Skin of body (tissue), 3 donors: ENCODE measurements at places on chromosomes 7 and 10. TPM values are rescaled to one million over a fixed set of nuclear protein-coding genes. Genes with fewer than 3 reads are reported as not detected.

FANK1 gene
- total RNA-seq: 3.1 TPM

- peak; percentile 20 for DNase-seq
Observed at GRCh38 chr7:46224363-46224762, 303.3 kb upstream of the IGFBP3 start.

SLC16A9 gene
- total RNA-seq: 6.5 TPM

GSTK1 gene
- total RNA-seq: 64.1 TPM

LIPM gene
- total RNA-seq: 17.1 TPM

DNA sequence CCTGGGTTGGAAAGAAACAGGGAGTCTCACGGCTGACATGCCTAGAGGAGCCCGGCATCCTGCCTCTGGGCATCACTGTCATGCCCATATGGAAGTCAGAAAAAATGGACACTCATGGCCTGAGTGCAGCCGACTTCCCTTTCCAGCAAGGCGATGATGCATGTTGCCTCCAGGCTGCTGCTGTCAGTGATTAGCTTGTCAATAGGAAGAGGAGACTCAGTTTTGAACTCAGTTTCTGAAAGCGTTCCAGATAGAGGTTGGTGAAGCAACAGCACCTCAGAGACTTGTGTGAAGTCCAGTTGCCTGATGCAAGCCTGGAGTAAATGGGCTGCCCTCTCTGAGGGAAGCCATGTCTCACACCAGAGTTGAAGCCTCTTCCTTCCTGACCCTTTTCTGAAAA lies 148.4 kb downstream of the TPST1 start:
- DNase-seq: no peak

DNA sequence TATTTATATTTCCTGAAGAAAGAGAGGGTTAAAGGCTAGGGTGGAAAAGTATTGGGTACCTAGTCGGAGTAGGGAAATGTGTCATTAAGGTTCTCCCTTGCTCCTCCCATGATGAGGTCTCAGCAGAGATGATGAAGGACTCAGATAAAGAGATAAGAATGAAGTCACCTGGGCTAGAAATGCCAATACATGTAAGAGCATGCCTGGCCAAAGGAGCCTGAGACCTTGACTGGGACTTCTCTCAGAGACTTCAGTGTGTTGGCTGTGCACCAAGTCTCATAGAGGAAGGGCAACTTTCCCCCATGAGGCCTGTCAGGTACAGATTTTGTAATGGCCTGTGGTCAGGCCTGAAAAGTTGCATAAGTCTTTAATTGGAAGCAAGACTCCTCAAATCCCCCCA lies 361.0 kb upstream of the CDC14C start:
- no peak for DNase-seq

FAM237B gene
- total RNA-seq: not detected

GPR26 gene
- not detected for total RNA-seq

GRCh38 chr10:96789571-96790108 lies 42.5 kb upstream of the LCOR start:
- no peak for DNase-seq

GRCh38 chr10:103814626-103815370 lies 40.6 kb downstream of the SH3PXD2A start:
- no peak for DNase-seq

GRCh38 chr7:97859606-97860204 lies 12.5 kb downstream of the ASNS start:
- no peak for DNase-seq

- no peak for DNase-seq
Observed at GRCh38 chr10:15227611-15228372, 59.3 kb upstream of the NMT2 start.

- no peak for DNase-seq
Observed at GRCh38 chr10:33157103-33157502, 177.4 kb downstream of the NRP1 start.

- DNase-seq: no peak
Observed at GRCh38 chr10:100934084-100934659, 21.4 kb downstream of the SLF2 start.

- DNase-seq: no peak
Observed at GRCh38 chr10:15182540-15183207, 14.2 kb upstream of the NMT2 start.

GRCh38 chr7:298375-298702 lies 8.4 kb downstream of the FOXL3 start:
- DNase-seq: no peak

LSM5 gene
- total RNA-seq: 22.3 TPM

DNA sequence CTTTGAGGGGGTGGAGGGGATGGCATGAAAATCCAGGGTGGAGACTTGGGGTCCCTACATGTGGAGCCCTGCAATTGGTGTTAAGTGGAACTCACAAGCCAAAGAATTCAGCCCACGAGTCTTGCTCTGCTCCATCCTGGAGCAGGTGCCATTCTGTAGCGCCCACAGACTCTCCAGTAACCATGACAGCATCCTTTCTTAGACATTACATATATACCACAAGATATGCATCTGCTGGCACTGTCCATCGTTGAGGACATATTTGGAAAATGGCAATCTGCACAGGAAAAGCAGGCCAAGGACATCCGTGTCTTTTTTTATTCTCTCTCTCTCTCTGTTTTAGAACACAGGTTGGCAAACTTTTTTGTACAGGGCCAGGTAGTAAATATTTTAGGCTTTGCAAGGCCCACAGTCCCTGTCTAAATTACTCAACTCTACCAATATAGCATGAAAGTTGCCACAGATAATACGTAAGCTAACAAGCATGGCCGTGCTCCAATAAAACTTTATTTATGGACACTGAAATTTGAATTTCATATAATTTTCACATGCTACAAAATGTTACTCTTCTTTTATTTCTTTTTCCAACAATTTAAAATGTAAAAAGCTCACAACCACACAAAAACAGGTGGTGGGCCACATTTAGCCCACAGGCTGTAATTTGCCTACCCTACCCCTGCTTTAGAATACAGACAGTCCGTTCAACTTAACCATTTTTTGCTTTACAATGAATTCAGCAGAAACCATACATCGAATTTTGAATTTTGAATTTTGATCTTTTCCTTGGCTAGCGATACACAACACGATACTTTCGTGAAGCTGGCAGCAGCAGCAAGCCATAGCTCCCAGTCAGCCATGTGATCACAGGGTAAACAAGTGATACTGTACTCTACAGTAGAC lies 141.4 kb upstream of the STK17A start:
- no peak for DNase-seq

DNA sequence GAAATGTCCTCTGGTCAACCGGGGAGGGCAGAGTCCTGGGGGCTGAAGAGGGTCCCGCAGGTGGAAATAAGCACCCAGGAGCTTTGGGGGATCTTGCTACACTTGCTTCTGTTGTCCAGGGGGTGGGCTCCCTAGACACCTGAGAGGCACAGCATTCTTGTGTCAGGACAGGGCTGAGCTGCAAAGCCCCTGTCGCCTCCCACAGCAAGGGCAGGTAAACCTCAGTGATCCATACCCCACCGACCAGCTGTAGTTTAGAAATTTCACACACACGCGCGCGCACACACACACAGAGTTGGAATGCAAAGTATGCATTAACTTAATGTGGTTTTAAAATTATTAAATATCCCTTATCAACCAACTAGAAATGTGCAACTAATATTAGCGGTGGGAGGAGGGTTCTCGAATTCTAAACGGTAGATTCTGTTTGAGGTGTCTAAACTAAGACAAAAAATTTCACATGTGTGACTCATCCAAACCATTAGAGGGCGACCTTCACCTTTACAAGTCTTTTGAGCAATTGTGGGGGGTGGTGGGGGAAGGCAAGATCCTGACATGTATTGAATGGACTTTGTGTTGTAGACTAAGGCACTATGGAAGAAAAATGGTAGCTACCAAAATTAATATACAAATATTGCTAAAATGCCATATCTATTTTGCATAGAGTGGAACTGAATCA lies 34.3 kb upstream of the PTF1A start:
- DNase-seq: peak; percentile 29

- no peak for DNase-seq
Observed at GRCh38 chr7:13322126-13322525, 634.7 kb downstream of the ARL4A start.

GTF2IRD2 gene
- 10.0 TPM for total RNA-seq

GRCh38 chr7:38409531-38409930 lies 136.1 kb upstream of the TARP start:
- DNase-seq: no peak

GRCh38 chr7:123616223-123616622 lies 14.6 kb downstream of the ASB15 start:
- no peak for DNase-seq

PLAC9 gene
- total RNA-seq: 40.2 TPM

SLC26A5 gene
- total RNA-seq: 0.20 TPM

DNA sequence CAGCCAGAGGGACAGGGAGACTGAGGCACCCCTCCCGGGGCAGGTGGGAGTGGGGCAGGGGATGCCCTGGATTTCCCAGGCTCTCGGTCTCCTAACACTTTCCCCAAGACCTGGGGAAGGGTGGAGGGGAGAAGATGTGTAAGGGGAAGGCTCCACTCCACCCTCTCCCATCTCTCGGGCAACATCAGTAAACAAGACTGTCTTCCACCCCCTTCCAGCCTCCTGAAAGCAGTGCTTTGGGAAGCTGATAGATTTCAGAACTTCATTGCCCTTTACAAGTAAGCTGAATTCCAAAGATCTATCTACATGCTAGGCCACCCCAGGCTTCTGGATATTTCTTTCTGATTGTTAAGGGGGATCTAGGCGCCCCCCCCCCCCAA lies 3.7 kb downstream of the FLNC start:
- peak; percentile 77 for DNase-seq

FAM131B gene
- 0.59 TPM for total RNA-seq

NEUROG3 gene
- total RNA-seq: not detected

CHCHD2 gene
- 138 TPM for total RNA-seq

- no peak for DNase-seq
Observed at GRCh38 chr7:127107601-127108007, 145.1 kb downstream of the GRM8 start.

DNA sequence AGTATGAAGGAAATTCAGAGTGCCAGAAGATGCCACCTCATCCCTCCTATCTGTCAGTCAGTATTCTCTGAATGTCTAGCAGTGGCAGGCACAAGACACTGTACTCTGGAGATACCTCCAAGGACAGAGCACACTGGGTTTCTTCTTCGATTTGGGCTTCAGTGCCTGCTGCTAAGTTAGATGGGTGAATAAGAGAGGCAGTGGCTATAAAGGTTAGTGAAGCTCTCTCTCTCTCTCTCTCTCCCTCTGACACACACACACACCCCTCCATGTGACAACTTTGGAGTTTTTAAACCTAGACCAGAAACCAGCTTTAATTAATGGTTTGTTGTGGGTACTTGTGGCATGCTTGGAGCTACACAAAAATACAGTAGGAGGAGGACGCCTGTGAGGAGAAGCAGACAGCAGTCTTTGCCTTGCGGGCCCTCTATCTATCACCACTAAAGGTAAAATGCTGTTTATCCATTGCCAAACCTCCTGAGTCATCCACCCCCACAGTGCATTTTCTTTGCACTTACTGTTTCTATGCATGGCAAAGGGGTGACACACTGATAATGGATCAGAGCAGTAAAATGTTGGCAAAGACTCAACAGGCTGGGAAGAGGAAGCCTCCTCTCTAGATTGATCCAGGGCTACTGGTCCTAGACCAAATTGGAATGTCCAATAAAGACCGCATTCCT lies 102.5 kb downstream of the TRIL start:
- no peak for DNase-seq

- DNase-seq: peak; percentile 89
Observed at GRCh38 chr7:114414156-114415063, at the start of gene FOXP2. Gene FOXP2, plus strand, starts transcription at chr7:114414815. Its CDS starts 11,697 bp downstream, at chr7:114426512.

DNA sequence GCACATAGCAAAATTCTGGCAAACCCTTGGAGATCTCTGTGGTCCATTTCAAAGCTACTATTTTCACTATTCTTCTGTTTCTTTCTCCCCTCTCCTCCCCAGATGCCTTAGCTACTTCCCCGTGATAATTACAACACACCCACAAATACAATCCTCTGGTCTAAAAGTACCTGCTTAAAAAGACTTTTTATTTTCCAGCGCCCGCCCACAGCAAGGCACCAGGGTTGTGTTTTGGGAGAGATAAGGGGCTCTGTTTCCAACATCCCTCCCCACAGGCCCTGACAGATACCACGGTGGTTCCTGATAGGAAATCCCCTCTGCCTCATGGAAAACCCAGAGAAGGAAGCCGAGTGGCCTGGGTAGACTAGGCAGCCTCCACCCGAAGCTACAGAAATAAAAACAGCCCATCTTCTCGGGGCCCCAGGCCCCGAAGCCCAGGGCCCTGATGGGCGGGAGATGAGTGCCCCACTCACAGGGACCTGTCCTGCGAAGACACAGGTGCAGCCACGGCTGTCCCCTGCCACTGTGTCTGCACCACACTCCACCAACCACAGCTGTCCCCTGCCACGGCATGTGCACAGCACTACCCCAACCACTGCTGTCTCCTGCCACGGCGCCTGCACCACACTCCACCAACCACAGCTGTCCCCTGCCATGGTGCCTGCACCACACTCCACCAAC lies 19.7 kb downstream of the CALML5 start:
- DNase-seq: no peak

DNA sequence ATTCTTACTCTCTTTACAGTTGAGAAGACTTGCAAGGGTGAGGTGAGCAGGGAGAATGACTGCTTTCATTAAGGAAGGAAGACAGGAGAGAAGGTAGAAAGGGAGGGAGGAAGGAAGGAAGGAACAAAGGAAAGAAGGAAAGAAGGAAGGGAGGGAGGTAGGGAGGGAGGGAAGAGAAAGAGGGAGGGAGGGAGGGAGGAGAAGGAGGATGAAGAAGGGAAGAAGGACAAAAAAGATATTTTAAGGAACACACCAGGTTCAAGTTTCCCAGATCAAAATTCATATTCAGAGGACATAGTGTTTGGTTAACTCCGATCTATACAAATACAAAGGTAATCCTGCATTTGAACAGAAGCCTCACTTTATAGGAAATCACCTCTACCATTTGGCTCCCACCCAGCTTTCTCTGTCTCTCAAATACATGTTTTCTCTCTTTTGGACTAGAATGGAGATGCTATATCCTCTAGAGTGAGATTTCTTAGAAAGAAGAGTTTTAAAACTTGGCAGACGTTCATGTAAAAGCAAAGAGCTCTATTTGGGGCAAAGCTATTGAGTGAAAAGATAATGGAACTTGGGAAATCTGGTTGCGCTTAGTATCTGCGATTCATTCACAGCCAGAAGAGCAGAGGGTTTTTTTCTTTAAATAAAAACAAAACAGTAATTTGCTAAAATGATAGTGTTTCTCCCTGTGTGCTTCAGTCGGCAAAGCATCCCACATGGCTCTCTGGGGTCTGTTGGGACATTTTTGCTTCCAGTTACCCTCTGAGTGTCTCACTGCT lies 261.9 kb upstream of the LYZL1 start:
- DNase-seq: peak; percentile 24

- no peak for DNase-seq
Observed at GRCh38 chr10:12482587-12482986, 133.2 kb downstream of the CAMK1D start.
